ENCODE measurements at places on chromosomes 2 and 18.
A peak's percentile ranks its signal among the peaks of the same experiment; 100 is the strongest.

- DNase-seq, result no peak
These were observed 338.9 kb upstream of the DCC start for GRCh38 chr18:52001106-52001505.

- DNase-seq, result no peak
These were observed 266.2 kb downstream of the FIGN start for GRCh38 chr2:163469561-163469962.

DNA sequence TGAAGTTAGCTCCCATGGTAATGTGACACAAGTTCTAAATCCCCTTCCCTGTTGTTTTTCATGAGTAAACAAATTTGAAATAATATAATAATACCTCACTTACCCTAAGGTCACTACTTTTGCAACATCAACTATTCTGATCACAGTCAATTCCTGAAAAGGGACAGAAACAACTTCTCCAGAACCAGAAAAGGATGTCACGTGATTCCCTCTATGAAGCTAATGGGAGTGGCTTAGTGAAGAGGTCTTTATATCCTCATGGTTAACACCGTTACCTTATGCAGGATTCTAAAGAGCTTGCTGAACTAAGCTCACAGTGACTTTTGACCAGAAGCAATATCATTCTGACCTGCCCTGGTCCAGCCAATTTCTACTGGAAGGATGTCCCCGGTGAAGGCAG lies 51.6 kb downstream of the DOCK10 start:
- DNase-seq, result no peak

GRCh38 chr2:88355486-88355885 lies 97.0 kb downstream of the FOXI3 start:
- no peak for DNase-seq

- no peak for DNase-seq
These were observed 186.3 kb downstream of the RIT2 start for GRCh38 chr18:42929181-42929580.

- peak; percentile 19 for DNase-seq
These were observed 1.2 kb downstream of the RAPH1 start for GRCh38 chr2:203533676-203534591.

GRCh38 chr2:27029051-27029450 lies 3.7 kb upstream of the TMEM214 start:
- no peak for DNase-seq

- DNase-seq, result no peak
These were observed 13.5 kb upstream of the GLI2 start for GRCh38 chr2:120722246-120722567.

DNA sequence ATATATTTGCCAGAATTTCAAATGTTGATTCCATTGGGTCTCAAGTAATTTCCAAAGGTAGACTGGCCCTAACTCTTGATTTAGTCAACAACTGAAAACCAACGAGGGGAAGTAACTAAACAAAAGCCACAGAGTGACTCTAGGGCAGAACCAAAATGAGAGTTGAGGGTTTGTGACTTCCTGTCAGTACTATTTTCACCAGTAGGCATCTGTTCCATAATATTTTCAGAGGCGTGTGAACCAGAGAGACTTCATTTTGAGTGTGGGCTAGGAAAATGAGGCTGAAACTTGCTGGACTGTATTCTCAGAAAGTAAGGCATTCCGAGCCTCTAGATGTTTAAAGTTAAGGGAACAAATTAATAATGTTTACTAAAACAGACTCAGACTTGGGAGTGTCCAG lies 70.6 kb downstream of the GDF7 start:
- no peak for DNase-seq

- DNase-seq, result no peak
These were observed 27.8 kb upstream of the SERTAD2 start for GRCh38 chr2:64681479-64681967.

DNA sequence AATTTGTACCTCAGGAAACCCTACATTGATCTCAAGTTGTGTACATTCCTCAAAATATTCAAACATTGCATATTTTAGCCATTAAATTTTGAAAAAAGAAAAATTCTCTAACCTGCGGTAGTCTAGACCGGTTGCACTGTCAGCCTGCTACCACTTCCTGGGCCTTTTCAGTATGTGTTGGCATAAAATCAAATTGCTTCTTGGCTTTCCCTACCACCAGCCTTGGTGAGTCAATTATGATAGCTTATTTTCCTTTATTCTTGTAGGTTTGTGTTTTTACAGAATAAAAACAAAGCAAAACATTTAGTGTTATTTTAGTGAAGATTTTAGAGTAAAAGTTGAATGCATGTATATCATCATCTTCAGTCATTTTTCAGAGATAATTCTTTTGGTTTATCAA lies 61.2 kb downstream of the FAM171B start:
- no peak for DNase-seq

- peak; percentile 72 for DNase-seq
These were observed 56.7 kb downstream of the CYRIA start for GRCh38 chr2:16608661-16609643.

GRCh38 chr18:8381821-8382459 lies 227.3 kb upstream of the RAB12 start:
- DNase-seq, result no peak

GRCh38 chr2:20130160-20130560 lies 78.7 kb upstream of the LAPTM4A start:
- DNase-seq, result no peak

DNA sequence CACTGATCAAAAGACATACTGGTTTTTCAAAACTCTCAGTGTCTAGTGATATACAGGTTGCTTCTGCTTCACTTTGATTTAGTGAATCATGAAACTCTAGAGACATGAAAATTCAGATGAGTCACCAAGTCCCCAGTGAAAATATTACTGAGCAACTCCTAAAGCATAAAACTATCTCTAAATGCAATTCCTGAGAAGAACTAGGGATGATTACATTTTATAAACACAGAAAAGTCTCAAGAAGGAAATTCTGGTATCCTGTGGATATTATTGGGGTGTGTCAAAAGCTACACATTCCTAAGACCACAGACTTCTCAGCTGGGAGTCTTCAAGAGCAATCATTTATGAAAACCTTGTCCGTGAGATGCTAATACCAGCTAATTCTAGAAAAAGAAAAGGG lies 9.7 kb downstream of the LRRTM4 start:
- no peak for DNase-seq

DNA sequence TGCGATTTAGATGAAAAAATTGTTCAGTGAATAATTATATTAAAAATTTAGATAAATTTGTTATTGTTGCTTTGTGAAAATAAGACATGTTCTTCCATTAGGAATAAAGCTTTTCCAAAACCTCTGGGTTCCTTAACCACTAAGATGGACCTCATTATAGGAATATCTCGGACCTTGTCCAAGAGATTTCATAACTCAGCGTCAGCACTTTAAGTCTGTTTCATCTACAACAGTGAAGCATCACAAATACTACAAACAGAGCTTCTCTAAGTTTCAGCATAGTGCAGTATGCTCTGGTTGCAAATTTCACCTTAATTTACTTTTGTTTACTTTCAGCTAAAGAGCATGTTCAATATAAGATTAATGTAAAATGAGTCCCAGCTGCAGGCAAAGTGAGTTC lies 150.3 kb downstream of the UBE2E3 start:
- no peak for DNase-seq

GRCh38 chr2:239359196-239359912 lies 41.5 kb downstream of the HDAC4 start:
- no peak for DNase-seq

- DNase-seq, result no peak
These were observed 32.8 kb downstream of the COBLL1 start for GRCh38 chr2:164808776-164809175.

GRCh38 chr2:127681976-127682857 lies 6.9 kb upstream of the LIMS2 start:
- no peak for DNase-seq

DNA sequence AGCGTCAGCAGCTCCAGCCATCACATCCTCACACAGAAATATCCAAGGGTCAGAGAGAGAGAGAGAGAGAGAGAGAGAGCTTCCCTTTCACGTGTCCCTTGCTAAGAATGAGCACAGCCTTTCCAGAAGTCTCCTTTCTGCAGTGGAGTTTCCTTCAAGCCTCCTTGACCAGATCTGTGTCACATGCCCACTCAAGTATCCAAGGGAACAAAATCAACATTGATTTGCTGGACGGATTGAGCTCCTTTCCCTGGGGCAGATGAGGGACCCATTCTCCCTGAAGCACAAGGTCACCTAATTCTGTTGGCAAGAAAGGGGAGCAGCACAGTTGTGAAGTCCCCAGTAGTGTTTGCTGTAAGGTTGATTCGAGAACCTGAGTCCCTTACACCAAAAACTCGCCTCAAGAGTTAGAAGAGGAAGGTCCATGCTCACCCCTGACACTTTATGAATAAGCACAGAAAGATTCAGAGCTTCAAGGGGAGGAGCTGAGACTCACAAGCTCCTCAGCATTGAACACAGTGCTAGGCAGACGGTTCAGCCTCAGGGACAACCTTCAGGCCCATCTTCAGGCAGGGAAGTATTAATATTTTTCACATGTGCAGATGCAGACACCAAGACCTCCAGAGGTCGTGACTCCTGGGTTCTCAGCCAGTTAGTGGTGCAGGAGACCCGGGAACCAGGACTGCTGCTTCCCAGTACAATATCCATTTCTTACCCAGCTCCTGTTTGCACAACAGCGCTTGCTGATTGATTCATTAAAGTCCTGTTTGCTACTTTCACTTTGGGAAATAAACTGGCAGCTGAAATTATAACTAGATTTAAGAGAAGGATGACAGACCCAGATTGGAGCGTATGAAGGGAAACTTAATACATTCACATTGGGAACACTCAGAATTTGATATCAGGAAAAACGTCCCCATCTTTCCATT lies 38.2 kb upstream of the MARCO start:
- DNase-seq, result no peak

DNA sequence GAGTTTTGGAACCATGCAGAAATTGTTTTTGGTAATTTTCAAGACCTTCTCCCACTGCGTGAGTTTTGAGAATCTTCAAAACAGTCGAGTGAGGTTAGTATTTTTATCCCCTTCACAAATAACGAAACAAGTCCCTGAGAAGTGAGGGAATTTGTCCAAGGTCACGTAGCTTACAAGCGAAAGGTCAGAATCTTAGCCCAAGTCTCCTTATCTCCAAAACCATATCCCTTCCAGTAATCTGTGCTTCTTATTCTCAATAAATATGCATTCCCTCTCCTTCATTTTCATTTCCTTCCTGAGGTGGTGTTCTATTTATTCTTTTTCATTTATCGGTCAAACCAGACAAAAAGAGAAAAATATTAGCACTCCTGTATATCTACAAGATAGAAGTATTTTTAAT lies 163.6 kb downstream of the MREG start:
- DNase-seq, result no peak

DNA sequence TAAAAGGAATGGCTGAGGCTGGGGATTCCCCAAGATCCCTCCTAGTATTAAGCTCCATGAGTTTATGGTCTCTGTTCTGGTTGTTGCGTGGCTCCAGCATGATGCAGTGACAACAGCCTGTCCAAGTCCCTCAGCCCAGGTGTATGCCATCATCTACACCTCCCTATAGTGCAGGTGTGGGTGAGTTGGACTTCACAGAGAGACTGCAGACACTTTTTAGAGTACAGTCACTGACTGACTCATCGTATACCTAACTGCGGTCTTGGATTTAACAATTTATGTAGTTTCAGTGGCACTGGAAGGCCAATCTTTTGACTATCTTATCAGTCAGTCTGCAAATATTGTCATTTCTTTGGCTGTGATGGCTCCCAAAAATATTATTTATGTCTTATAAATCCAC lies 415.0 kb downstream of the TMX3 start:
- DNase-seq, result no peak

DNA sequence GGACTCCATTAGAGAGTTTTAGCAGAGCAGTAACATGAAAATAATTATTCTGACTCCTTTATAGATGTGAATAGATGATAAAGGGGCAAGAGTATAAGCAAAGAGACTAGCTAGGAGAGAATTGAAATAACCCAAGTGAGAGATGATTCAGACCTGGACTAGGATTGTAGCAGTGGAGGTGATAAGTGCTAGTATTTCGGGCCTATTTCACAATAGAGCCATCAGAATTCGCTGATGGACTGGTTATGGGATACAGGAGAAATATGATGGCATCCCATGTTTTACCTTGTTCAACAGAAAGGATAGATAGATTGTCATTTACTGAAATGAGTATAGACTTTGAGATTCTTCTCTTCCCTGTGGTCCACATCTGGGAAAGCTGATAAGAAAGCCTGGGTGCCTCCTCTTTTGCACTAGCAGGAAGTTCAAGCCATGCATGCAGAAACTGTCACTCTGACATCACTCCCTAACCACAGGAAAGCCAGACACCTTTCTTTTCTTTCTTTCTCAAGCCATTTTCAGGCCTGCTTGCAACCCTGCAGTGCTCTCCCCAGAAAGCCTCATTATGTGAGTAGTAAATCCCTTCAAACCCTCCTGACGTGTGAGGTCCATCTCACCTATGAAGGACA lies 25.3 kb downstream of the DYNAP start:
- no peak for DNase-seq

- DNase-seq, result no peak
These were observed 14.8 kb downstream of the ASPRV1 start for GRCh38 chr2:69946351-69947324.

DNA sequence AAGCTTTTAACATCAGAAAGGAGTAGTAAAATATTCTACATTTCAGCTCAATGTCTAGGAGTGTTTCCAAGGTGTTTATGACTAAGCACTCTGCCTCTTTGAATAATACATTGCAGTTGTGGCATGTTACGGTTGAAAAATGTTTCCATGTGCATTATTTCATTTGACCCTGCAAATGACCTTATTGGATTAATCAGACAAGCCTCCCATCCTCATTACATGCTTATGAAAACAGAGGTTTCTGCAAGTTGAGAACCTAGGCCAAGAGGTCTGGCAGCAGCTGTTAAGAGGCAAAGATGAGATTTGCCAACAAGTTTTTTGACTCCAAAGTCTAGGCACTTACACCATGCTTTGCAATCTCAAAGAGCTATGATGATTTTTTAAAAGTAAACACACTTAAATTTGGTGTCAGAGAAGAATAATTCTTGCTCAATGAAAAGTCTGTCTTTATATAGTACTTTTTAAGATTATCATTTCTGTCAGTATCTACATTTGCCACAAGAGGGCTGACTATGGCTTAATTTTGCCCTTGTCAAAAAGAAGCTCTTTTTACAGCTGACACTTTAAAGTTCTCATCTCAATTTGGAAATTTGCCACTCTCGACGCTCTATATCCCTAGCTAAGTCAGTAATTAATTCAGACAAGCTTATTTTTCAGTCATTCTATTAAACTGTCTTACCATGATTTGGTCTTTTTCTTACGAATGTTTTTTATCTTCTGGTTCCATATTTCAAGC lies 260.6 kb downstream of the PAX3 start:
- no peak for DNase-seq

DNA sequence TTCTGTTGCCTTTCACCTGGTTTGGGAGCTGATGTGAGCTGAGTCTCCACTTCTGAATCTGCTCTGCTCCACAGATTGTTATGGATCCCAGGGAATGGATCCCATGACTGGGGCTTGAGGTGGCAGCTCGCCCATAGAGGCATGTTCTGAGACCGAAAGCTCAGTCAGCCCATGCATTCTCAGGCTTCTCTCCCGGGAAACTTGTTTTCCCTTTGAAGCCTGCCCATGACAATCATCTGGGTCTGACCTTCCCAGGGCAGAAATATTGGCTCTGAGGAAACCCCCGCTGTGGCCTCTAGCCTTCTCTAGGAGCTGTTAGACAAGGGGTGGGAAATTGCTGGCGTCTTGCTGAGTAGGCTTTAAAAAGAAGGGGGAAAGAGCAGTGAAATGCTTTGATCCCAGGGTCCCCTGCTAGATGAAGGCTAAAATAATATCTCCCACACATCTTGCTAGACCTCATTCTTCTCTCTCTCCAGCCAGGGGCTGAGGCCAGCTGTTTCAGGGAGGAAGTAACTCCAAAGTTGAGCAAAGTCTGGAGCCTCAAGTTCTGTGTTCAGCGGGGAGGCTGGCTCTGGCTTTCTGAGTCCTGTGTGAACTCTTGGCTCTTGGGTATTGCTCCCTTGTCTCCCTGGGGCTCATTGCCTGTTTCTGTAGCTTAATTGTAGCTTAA lies 2.0 kb downstream of the VAMP8 start:
- DNase-seq, result no peak

All from left renal cortex interstitium (tissue), 4 donors.